ENCODE measurements at places on chromosomes 2 and 18. TPM values are rescaled to one million over a fixed set of nuclear protein-coding genes. Genes with fewer than 3 reads are reported as not detected.
A peak's percentile ranks its signal among the peaks of the same experiment; 100 is the strongest.

- no peak for DNase-seq
Observed at GRCh38 chr18:48621815-48622555, 83.2 kb downstream of the CTIF start.

BCL11A gene
- total RNA-seq, result 6.8 TPM

- no peak for DNase-seq
Observed at GRCh38 chr2:163951312-163951711, 215.5 kb upstream of the FIGN start.

GRCh38 chr2:234344012-234344411 lies 152.9 kb downstream of the ARL4C start:
- no peak for DNase-seq

GRCh38 chr2:18639756-18640453 lies 50.5 kb upstream of the NT5C1B start:
- no peak for DNase-seq

DNA sequence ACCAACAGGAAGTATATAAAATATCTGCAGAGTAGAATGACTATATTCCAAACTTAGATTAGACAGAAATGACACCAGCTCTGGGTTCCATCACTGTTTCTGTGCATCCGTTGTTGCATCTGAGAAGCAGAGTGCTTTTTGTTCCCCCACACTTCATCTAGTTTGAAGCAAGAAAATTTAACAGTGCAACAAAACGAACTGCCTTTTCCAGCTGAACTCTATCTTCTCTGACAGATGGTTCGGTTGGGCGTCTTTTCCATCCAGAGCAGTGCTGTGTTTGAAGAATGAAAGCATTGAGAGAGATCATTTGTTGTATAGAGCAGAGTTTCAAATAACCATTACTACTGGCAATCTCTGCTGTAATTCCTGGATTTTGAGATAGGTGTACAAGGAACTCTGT lies 757.5 kb downstream of the DPP10 start:
- DNase-seq, result peak; percentile 76

ZNF385B gene
- total RNA-seq, result 1.8 TPM

- no peak for DNase-seq
Observed at GRCh38 chr18:59733421-59733820, 36.2 kb upstream of the CCBE1 start.

DNA sequence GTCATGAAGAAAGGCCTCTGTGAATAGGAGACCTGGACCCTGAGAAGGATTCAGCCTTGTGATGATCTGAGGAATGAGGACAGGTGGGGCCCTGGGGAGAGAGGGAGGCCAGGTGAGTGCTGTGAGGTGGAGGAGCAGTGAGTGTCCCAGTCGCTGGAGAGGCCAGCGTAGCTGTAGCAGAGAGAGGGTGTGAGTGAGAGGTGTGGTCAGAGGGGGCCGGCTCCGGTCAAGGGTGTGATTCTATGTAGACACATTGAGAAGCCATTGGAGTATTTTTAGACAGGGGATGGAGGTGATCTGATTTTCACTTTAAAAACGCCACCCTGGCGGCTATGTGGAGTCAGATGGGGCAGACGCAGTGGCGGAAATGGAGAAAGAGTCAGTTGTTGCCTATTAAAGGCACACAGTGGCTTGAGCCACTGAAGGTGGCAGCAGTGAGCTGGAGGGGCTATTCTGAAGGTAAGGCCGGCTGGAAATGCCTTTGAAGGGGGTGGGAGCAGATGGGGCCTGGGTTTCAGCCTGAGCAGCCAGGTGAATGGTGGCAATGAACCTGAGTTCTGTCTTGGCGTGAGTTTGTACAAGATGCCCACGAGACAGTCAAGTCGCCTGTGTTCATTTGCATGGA lies 55.6 kb downstream of the GREB1 start:
- no peak for DNase-seq

GRCh38 chr2:115584507-115584906 lies 1142.1 kb downstream of the DPP10 start:
- no peak for DNase-seq

- peak; percentile 90 for DNase-seq
Observed at GRCh38 chr18:13800505-13801259, 23.3 kb upstream of the MC5R start.

- peak; percentile 49 for DNase-seq
Observed at GRCh38 chr2:129253461-129253812, 726.0 kb upstream of the RAB6C start.

- DNase-seq, result no peak
Observed at GRCh38 chr18:36249392-36249791, 48.1 kb upstream of the FHOD3 start.

DNA sequence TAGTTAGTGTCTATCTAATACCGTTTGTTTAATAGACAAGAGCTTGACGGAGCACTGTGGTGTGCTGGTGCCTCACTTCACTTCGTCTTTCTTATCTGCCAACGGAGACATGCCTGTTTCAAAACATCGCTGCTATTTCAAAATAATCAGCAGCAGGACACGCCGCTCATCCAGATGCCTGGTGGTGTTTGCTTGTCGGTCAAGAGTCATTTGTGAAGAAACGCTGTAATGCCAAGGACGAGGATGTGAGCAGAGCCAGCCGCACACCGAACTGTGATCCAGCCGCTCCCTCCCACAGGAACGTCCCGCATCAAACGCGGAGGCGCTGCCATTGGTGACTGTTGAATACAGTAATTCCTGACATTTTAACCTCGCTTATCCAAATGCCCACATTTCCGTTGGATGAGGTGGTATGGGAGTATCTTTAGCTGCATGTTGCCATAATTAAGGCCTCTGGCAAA lies 432.4 kb downstream of the FBXO15 start:
- no peak for DNase-seq

DNA sequence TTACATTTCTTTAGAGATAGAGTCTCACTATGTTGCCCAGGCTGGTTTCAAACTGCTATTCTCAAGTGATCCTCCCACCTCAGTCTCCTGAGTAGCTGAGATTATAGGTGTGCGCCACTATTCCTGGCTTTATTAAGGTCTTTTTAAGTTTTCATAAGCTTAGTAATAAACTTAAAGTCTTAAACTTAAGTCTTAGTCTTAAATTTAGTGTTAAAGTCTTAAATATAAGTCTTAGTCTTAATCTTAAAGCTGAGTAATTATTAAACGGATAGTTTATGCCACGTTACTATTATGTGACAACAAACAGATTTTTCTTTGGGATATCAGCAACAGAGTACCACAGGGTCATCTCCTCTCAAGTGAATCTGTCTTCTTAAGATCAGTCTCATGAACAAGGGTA lies 12.6 kb downstream of the FARP2 start:
- DNase-seq, result no peak

DNA sequence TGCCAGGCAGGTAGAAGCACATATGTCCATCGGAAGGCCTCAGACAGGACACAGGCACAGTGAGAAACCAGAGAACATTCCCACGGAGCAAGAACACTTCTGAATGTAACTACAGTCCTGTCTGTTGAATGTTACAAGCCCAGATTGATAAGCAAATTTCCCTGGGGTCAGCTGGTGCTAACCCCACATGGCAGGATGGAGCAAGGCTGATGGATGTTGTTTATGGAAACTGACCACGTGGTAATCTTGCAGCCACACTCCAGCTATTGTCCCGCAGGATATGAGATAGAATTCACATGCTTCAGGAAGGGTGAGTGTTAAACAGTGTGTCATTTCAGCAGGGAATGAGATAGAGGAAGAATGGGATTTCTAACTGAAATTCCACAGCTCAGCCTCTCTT lies 138.8 kb upstream of the COPS8 start:
- peak; percentile 51 for DNase-seq

AGXT gene
- total RNA-seq, result not detected

DOK6 gene
- total RNA-seq, result not detected

- DNase-seq, result no peak
Observed at GRCh38 chr2:86400321-86400720, 40.9 kb upstream of the KDM3A start.

GRCh38 chr2:46346719-46347118 lies 49.5 kb downstream of the EPAS1 start:
- no peak for DNase-seq

DNA sequence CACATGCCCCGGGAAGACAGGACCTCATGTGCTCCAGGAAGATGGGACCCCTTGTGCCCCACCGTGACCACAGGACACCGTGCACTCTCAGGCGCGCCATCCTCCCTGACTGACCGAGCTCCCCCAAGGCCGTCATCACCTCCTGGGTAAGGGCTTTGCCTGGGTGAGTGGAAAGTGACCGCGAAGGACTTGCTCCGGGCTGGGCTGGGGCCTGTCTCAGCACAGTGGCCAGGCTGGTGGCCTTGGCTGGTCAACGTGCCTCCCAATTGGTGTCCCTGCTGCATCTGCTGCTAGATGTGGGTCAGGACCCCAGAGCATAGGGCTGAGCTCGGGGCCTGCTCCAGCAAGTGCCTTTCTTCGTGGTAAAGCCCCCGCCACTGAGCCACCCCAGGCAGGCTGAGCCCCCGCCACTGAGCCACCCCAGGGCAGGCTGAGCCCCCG lies 69.7 kb upstream of the CTDP1 start:
- DNase-seq, result no peak

- DNase-seq, result peak; percentile 83
Observed at GRCh38 chr2:25294573-25295462, 46.9 kb downstream of the DNMT3A start.

DNA sequence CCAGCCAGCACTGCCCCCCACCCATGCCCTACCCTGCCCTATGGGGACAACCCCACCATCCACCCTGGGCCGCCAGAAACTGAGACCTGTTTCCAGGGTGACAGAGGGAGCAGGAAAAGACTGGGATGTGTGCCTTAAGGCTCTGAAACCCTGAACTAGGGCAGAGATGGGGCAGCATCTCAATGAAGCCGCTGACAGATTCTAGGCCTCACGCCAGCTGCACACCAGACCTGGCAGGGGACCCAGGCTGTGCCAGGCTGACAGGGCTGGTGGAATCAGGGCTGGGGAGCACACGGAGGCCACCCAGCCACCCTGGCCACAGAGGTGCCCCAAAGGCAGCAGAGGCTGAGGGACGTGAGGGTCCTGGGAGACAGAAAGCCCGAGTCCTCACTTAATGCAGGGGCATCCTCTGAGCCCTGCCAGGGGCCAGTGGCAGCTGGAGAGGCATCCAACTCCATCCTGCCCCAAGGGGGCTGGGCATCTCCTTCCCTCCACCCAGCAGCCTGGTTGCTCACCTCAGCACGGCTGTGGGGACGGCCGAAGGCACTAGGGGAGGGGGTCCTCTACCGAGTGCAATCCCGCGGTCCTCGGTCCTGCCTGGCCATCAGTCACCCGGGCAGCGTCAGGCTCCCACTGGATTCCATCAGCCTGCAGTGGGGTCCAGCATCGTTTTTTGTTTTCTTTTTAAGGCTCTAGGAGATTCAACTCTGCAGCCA lies 169.2 kb downstream of the ZFP36L2 start:
- DNase-seq, result no peak

CHRNG gene
- not detected for total RNA-seq

DNA sequence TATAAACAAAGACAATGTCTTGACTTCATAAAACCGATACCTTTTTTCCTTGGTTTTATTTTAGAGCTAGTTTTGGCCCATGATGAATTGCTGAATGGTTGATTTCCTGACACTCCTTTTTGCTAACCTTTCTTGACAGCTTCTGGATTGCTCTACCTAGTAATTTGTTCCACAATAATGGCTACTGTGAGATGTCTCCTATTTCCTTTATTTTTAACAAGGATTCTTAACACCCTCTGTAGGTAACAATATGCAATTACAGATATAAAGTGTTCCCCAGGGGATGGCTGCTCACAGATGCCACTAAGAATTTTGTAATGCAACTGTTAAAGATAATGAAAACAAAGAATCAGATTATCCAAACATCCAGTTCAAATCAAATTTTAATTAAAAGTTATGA lies 100.8 kb upstream of the ATP5MC3 start:
- DNase-seq, result peak; percentile 40

- no peak for DNase-seq
Observed at GRCh38 chr2:240686460-240686859, 3.8 kb upstream of the AQP12B start.

SRD5A2 gene
- total RNA-seq, result not detected

- no peak for DNase-seq
Observed at GRCh38 chr2:61090386-61090921, 24.8 kb downstream of the SANBR start.

PKDCC gene
- 176 TPM for total RNA-seq

DNA sequence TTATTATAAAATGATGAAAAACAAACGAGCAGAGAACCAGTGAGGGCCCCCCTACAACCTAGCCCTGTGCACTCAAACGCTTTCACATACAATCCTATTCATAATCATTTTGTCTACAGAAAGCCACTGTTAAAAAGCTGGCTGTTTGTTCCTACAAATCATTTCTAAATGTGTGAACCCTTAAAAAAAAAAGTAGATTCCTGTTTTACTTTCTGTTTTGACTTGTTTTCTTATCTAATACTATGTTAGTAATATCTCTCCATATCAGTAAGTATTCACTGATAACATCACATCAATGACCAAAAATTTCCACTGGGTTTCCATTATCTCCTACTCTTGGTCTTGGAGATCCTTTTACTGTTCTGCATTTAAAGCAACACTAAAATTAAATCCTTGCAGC lies 128.8 kb upstream of the TTC39C start:
- no peak for DNase-seq

DNA sequence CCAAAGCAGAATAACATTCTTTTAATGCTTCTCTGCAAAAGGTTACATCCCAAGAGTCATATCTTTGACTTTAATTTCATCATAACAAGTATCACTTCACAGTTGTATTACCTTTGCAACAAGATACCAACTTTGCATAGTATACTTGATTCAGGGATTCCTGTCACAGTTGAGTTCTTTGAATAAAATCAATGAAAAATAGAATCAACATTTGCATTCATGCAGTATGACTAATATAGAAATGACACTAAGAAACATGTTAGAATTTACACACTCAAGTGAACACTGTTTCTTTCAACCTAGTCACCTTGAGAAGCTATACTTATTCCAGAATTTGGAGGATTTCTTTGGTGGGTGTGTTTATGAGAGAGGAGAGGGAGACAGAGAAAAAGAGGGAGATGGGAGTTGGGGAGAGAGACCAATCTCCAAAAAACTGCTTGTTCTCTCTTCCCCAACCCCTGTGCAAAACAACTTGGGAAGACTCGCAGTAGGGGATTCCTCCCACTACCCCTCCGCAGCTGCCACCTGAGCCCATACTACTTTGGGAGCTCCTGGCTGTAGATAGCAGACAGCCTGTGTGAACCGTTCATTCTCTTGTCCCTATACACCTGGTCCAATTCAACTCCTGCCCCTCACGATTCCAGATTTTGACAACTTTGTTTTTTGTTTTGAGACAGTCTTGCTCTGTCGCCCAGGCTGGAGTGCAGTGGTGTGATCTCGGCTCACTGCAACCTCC lies 57.7 kb downstream of the PELI1 start:
- DNase-seq, result no peak

GRCh38 chr2:218003281-218003944 lies 618 bp upstream of the TNS1 start:
- peak; percentile 82 for DNase-seq

Data from stomach (tissue), 19 donors.